ENCODE measurements at places on chromosomes 3 and 15.

DNA sequence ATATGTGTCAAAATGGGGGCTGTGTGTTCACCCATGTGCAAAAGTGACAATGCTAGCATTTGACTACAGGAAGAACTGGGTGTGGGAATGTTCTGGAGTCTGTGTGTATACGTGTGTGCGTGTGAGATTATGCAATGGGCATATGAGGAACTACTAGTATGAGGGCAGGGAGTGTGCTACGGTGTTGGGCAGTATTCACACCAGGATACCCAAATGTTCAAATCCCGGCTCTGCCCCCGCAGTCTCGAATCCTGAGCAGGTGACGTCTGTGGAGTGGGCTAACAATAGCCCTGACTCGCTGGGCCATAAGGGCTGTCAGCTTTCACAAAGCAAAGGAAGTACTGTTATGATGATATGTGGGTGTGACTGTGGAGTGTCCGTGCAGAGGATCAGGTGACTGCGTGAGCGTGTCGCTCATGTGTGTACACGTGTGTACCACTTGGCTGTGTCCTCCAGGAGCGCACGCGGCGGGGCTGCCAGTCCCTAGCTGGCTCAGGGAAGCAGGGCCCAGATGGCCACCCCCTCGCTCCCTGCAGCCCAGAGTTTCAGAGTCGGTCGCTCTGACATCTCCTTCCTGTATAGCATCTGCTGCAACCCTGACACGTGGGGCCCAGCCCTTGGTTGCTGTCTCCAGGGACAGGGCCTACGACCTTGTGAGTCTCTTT is 27.2 kb downstream of the IQSEC1 start:
- DNase-seq = no peak

- DNase-seq = no peak
Measured at GRCh38 chr15:28936481-28936881, 50.7 kb downstream of the APBA2 start.

DNA sequence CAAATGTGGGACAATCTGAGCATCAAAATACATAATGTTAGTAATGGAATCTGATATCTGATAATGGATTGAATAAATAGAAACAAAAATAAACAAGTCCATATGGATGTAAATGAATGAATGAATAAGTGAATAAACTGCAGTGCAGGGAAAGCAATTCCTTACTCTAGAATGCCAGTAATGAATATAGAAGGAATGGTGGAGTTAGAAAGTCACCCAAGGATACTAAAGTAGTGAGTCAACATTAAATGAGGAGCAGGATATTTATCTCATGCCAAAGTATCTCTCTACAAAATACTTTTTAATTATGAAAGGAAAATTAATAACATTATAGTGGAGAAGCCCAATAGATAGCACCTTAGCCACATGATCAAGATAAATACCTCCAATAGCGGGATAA is 300.3 kb downstream of the FEZF2 start:
- DNase-seq = no peak

GRCh38 chr15:79310612-79310984 is 314 bp upstream of the TMED3 start:
- DNase-seq = no peak

GRCh38 chr15:90530250-90531051 is 728 bp downstream of the CRTC3 start:
- DNase-seq = peak; percentile 28

DNA sequence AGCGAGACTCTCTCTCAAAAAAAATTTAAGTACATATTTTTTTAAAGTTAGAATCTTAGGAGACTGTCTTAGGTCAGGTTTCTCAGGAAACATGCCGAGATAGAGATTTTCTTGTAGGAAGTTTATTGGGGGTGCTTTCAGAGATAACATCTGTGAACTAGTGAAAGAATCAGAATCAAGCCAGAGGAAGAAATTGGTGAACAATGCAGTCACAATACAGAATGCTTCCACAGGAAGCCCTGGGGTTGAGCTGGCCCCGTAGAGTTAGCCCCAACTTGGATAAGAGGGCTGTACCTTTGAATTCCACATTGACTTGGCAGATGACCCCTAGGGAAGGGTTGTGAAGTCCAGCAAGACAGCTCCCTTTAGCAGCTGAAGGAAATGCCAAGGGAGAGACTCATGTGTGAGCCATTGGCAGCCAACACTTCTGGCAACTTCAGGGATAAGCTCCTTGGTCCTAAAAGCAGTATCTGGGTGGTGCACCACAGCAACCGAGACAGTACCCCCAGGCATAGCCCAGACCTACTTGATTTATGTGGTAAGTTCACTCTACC is 7.1 kb upstream of the PLCB2 start:
- no peak for DNase-seq

GRCh38 chr3:85304360-85304964 is 345.7 kb downstream of the CADM2 start:
- no peak for DNase-seq

- DNase-seq = no peak
Measured at GRCh38 chr3:119626196-119626595, 28.5 kb downstream of the PLA1A start.

- no peak for DNase-seq
Measured at GRCh38 chr15:43408789-43409188, 37.9 kb downstream of the TUBGCP4 start.

DNA sequence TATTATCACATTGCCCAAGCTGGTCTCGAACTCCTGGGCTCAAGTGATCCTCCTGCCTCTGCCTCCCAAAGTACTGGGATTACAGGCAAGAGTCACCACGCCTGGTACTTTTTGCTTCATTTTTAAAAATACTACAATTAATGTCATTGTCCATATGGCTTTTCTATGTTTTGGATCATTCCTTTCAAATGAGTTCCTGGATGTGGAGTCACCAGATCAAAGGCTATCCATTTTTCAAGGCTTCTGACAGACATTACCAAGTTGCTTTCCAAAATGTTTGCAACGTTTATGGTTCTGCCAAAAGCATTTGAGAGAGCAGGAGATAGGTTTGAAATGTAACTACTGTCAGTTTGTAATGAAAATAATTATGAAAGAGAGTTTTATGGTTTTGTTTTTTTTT is 34.2 kb upstream of the BCL2L10 start:
- no peak for DNase-seq

DNA sequence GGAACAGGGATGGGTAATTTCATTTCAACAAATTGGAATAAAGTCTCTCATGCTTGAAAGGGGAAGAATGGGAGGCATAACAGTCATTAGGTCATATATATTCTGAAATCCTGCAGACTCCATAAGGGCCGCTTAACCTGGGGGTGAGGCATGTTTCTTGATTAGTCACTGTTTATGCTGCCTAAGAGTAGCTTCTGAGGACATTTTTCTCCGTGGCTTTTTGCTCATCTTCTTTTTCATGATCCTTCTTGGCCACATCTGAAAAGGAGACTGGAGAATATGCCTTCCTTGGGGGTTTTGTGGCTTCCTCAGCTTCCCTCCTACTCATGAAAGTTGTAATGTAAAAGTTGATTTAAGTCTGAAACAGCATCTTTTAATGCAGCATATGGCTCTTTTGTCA is 20.0 kb upstream of the CFAP20DC start:
- no peak for DNase-seq

- no peak for DNase-seq
Measured at GRCh38 chr3:59531066-59531745, 481.4 kb upstream of the CFAP20DC start.

DNA sequence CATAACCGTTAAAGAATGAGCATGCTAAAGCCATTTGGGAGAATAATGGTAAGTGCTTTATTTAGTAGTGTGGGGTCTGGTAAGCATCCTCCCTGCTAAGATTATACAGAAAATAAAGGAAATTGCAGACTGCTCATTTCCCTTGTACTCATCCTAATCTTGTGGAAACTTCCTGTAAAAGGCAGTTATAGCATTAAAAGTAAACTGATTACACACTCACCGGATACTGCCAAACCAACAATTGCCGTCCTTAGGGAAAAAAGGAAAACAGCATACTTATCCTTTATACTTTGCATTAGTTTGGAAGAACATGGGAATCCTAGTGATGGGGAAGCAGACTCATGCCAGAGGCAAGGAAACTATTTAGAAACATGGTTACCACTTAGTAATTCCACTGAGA is 5.3 kb upstream of the SPRED1 start:
- no peak for DNase-seq

DNA sequence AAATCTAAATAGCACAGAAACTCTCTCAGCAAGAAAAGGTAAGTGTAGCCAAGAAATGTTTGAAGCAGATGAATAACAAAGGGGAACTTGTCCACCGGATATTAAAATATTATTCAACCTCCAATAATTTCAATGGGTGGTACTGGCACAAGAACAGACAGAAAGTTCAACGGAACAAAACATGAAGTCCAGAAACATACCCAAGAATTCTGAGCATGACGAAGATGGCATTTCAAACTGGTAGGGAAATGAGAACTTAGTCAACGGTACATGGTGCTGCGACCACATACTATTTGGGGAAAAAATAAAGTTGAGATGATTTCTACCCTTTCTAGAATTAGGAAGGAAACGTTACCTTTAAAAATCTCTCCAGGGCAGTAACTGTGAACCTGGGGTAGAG is 5.5 kb downstream of the CHSY1 start:
- no peak for DNase-seq
